Left ventricle myocardium superior (tissue), 1 donor: ENCODE measurements at places on chromosomes 1 and 21.
A peak's percentile ranks its signal among the peaks of the same experiment; 100 is the strongest.

DNA sequence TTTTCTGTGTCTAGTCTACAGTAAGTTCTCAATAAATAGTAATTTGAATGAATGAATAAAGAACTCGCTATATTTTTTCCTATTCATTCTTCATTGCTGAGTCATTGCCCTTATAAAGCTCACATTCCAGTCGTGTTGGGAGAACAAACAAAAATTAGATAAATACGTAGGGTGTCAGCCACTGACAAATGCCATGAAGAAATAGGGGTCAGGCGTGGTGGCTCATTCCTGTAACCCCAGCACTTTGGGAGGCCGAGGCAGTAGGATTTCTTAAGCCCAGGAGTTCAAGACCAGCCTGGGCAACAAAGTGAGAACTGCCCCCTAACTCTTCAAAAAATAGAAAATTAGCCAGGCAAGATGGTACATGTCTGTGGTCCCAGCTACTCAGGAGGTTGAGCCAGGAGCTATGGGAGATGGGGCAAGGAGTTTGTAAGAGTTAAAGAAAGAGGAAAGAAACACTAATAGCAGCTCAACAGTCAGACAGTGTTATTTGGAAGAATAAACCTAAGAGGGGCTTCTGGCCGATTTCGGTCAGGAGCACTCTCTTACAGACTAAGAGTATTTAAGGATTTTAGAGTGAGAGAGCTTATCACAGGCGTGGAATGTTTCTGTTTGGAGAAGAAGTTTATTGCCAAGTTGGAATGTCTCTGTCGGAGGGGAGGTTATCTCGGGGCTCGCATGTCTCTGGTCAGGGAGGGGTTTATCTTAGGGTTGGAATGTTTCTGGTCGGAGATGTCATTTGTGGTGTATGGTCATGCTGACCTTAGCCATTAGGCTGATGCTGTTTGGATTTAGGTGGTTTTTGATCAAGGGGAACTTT is 1.8 kb upstream of the CHML start:
- no peak for DNase-seq

DNA sequence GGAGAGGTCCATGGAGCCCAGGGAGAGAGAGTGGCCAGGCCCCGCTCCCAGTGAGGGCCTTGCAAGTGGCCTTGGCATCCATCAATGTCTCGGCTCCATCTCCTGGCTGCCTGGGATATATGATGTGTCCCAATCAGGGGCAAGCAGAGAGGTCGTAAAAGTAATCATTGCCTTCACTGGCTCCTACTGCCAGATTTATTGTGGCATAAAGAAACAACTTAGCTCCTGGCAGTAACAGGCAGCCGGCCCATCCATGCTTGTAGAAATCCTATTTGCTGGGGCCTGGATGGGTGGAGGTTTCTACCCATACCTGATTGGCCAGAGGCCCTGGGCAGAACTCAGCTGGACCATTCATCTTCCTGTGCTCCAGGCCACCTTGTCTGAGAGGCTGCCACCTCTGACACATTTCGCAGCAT is 272.6 kb downstream of the MATN1 start:
- DNase-seq: no peak

- DNase-seq: no peak
These were observed 646.2 kb downstream of the KCNT2 start for GRCh38 chr1:195962051-195962450.

- peak; percentile 34 for DNase-seq
These were observed 807 bp downstream of the CEP85 start for GRCh38 chr1:26234644-26235370.

- DNase-seq: no peak
These were observed 68.0 kb downstream of the SMYD2 start for GRCh38 chr1:214349008-214349407.

DNA sequence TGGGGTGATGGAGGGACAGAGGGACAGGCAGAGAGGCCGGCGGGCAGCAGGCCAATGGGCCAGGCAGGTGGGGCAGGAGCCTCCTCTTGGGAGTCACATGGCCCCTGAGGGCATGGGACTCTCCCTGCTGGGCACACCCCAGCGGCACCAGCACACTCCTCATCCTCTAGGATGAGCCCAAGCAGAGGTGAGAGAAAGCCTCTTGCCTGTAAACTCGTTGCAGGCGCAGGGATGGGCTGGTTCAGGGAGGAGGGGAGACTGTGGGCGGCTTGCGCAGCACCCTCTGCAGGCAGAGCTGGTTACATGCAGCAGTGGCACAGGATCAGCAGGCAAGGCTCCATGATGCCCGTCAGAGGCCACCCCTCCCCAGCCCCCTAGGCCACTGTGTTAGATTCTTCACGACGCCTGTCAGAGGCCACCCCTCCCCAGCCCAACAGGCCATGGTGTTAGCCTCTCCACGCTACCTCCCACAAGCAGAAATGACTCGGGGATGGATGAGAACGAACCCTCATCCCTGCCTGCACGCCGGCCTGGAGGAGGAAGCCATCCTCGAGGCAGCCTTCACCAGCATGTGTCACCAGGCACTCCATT is 209.7 kb upstream of the VAMP3 start:
- no peak for DNase-seq

GRCh38 chr1:180181048-180181447 is 26.4 kb downstream of the QSOX1 start:
- DNase-seq: no peak

- DNase-seq: peak; percentile 77
These were observed 10.1 kb upstream of the SESN2 start for GRCh38 chr1:28249013-28249865.

- no peak for DNase-seq
These were observed 9.3 kb downstream of the MTARC2 start for GRCh38 chr1:220757441-220757840.

GRCh38 chr1:109801791-109802135 is 38.0 kb upstream of the EPS8L3 start:
- DNase-seq: no peak

DNA sequence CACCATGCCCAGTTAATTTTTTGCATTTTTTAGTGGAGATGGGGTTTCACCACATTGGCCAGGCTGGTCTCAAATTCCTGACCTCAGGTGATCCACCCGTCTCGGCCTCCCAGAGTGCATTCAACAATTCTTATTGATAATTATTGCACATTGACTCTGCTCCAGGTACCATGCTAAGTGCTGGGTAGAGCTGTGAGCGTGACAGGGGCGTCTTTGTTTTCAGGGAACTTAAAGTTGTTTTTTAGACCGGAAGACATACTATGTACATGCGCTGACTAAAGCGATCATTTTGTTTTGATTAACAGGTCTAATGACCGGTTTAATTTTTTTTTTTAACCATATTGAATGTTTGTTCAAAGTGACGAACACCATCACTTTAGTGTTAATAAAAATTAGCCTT is 4.0 kb downstream of the CD247 start:
- no peak for DNase-seq

GRCh38 chr1:169624912-169625311 is 5.0 kb downstream of the SELP start:
- no peak for DNase-seq

DNA sequence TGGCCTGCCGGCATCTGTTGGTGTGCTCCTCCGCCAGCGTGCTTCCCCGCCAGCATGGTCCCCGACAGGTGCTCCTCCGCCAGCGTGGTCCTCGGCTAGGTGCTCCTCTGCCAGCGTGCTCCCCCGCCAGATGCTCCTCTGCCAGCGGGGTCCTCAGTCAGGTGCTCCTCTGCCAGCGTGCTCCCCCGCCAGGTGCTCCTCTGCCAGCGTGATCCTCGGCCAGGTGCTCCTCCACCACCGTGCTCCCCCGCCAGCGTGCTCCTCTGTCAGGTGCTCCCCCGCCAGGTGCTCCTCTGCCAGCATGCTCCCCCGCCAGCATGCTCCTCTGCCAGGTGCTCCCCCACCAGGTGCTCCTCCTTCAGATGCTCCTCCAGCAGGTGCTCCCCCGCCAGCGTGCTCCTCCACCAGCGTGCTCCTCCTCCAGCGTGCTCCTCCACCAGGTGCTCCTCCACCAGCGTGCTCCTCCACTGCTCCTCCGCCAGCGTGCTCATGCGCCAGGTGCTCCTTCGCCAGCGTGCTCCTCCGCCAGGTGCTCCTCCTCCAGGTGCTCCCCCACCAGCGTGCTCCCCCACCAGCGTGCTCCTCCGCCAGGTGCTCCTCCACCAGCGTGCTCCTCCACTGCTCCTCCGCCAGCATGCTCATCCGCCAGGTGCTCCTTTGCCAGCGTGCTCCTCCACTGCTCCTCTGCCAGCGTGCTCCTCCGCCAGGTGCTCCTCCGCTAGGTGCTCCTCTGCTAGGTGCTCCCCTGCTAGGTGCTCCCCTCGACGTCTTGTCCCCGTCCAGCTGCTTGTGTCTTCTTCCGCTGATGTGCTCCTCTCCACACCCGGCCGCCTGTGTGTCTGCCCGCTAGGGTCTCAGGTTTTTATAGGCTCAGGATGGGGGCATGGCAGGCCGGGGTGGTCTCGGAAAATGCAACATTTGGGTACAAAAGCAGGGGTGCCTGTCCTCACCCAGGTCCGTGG is 223.0 kb downstream of the NRIP1 start:
- no peak for DNase-seq

- no peak for DNase-seq
These were observed 61.2 kb downstream of the AK4 start for GRCh38 chr1:65209005-65209885.

DNA sequence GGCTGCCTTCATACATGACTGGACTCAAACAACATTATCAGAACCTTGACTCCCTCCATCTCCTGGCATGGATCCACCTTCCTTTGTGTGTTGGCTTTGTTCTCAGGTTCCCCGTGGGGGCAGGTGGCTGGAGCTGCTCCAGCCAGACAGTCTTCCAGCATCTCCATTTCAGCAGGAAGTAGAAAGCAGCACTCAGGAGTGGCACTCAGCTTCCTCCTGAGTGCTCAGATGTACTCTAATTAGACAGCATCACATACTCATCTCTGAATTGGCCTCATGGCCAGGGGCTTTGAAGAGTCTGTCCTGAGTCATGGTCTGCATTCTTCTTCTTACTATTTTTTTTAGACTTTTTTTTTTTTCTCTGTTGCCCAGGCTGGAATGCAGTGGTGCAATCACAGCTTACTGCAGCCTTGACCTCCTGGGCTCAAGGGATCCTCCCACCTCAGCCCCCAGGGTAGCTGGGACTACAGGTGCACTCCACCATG is 27.9 kb downstream of the OVAAL start:
- no peak for DNase-seq

DNA sequence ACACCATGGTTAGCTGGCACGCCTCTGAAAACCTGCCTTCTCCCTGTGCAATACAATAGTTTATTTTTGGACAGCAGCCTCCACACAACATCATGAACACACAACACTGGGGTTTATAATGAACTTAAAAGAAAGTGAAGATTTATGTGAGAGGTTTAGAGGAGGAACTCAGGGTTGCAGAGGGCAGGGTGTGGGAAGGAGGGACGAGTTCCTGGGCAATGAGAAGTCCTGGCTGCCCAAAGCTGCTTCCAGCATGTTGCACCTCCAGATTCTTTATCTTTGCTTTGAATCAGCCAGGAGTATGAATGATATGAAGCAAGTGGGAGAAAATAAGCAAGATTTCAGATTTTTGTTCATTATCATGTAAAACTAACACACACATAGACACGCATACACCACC is 11.3 kb upstream of the LRRC8D start:
- no peak for DNase-seq

GRCh38 chr1:36866169-36866814 is 168.0 kb downstream of the GRIK3 start:
- DNase-seq: no peak

- DNase-seq: no peak
These were observed 63.6 kb upstream of the ZC3H12A start for GRCh38 chr1:37410815-37411214.

- no peak for DNase-seq
These were observed 34.3 kb downstream of the SLC37A1 start for GRCh38 chr21:42547906-42548365.

DNA sequence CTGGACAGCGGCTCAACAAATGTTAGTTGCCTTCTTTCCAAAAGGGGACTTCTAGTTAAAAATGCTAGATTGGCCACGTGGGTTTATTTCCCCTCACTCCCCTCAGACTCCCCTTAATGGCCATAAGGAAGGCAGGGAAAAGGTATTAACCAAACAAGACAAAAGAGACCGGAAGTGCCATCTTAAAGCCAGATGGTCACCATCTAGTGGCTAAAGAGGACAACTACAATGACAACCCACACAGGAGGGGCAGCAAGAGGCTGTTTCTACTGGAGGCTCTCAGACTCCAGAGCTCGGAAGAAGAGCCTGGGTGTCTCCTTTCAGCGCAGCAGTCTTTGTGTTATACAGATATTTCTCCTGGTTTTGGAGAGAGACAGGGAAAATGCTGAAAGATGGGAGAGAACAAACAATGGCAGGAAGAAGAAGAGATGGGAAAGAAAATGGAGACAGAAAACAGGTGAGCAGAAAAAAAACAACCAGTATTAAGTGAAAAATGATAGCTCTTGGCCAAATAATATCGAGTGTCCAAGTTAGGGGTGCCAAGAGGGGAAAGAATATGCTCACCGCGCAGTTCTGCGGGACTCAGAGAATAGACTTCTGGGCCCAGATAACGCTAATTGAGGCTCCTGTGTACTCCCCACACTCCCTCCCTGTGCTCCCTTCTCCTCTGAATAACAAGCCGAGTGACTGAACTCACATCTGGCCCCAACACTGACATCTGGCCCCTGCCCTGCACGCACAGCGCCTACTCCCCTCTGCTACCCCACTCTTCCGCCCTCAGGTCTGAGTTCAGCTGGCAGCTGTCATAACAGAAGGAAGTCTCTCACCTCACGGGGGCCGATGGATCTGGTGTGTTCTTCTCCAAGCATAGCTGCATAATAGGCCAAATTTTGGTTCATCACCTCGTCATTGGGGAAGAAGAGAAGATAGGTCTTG is 9.6 kb downstream of the P3H1 start:
- no peak for DNase-seq

DNA sequence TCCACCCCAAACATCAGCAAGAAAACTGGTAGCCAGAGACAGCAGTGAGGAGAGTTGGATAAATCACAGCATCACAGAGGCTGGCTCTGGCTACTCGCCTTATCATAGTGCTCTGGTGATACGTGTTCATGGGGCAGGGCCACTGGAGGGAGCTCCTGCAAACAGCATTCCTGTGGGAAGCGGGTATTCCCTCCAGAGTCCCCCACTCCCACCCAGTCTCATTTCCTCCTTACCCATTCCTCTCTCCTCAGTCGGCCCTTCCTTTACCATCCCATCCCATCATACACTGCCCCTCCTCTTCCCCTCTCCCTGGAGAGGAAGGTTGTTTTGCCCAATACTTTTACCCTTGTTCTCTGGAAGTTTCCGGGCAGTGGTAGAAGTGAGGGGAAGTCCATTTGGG is 7.1 kb downstream of the NHLH2 start:
- no peak for DNase-seq

GRCh38 chr1:171513743-171514142 is 28.4 kb downstream of the PRRC2C start:
- DNase-seq: no peak

- no peak for DNase-seq
These were observed 192.3 kb upstream of the HMCN1 start for GRCh38 chr1:185541871-185542301.

GRCh38 chr1:20449735-20450311 is 36.2 kb downstream of the CAMK2N1 start:
- DNase-seq: no peak

DNA sequence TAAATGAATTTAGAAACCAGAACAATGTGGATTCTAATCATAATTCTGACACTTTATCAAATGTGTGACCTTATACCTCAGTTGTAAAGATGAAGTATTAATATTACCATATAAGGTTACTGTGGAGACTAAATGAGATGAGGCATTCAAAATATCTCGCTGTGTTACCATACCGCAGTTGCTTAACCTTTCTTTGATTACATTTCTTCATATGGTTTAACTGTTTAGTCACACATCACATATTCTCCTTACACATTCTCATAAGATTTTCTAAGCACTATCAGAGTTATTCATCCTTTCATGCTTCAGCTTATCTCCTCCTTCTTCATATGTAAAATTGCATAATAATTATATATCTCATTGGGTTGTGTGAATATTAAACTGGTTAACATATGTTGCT is 88.9 kb downstream of the LRRC53 start:
- DNase-seq: no peak
